ENCODE measurements at places on chromosomes 7 and 10. TPM values are rescaled to one million over a fixed set of nuclear protein-coding genes. Genes with fewer than 3 reads are reported as not detected.

Gene ARMS2
- not detected for total RNA-seq

Gene LBX1
- total RNA-seq = not detected

DNA sequence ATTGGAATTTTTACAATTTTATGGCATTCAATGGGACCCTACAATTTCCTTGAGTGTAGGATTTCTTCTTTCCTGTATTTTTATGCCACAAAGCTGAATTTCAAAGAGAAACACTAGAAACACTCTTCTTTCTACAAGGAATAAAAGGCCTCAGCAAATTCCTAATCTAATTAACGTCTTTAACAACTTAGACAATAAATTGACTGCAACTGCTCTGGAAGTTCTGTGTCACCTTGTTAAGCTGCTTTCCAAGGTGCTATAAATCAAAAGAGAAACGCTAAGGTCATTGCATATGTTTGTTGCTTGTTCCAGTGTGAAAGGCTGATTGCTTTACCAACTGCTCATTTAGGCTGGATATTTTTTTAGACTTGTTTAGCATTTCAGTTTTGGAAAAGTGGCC, 182.2 kb downstream of the POLR1F start:
- no peak overlapping the region for H3K4me3 ChIP-seq
- no peaks in the 10 kb centered on the region for H3K36me3 ChIP-seq
- H3K27me3 ChIP-seq = no peaks in the 10 kb centered on the region
- no peak overlapping the region for H3K27ac ChIP-seq

DNA sequence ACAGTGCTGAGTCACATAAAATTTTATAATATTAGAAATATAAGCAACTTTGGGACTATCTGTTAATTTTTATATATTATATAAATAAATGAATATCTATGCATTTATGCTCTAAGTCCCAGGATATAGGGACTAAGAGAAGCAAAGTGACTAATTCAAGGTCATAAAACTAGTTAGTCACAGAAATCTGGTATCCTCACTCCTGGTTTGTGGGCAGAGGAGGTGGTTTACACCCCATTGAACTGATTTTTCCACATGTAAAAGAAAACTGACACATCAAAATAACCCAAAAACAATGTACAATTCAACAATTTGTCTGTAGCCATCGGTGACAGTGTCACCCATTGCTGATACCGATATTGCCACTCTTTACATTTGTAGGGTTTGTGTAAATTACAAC, 3.0 kb downstream of the PCLO start:
- no peaks in the 10 kb centered on the region for H3K36me3 ChIP-seq
- H3K27ac ChIP-seq = no peak overlapping the region
- H3K4me1 ChIP-seq = peaks cover 8% of the 10 kb centered on the region
- H3K4me3 ChIP-seq = no peak overlapping the region
- DNase-seq = no peak
- peaks cover 12% of the 10 kb centered on the region for H3K27me3 ChIP-seq

DNA sequence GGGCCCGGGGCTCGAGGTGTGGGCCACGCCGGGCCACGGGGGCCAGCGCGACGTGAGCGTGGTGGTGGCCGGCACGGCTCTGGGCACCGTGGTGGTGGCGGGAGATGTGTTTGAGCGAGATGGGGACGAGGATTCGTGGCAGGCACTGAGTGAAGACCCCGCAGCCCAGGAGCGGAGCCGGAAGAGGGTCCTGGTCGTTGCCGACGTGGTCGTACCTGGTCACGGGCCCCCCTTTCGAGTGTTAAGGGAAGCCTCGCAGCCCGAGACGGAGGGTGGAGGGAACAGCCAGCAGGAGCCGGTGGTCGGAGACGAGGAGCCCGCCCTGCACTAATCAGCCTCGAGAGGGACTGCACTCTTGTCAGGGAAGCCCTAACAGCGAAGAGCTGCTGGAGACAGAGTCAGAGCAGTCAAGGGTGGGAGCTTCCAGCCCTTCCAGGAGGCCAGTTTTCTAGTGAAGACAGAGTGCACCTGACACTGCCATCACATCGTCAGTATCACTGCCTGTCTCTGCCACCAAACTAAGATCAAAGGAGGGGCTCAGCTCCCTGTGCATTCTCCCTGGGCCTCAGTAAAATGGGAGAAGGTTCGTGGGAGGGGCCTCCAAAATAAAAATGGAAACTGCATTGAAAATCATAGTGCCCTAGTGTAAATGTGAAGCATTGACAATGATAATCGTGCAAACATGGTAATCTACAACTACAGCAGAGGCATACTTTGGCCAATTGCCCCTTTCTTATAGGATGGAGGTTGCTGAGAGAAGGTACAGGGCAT, 1.3 kb downstream of the MBLAC1 start:
- H3K4me3 ChIP-seq = peak overlapping the region; percentile 100
- H3K36me3 ChIP-seq = peaks cover 9% of the 10 kb centered on the region
- peak overlapping the region; percentile 66 for H3K27ac ChIP-seq
- no peaks in the 10 kb centered on the region for H3K27me3 ChIP-seq
- peaks cover 34% of the 10 kb centered on the region for H3K4me1 ChIP-seq

All from activated naive CD4-positive, alpha-beta T cell treated with anti-CD3 and anti-CD28 coated beads for 36 hours (primary cell).